ENCODE measurements at places on chromosomes 5 and 9. TPM values are rescaled to one million over a fixed set of nuclear protein-coding genes. Genes with fewer than 3 reads are reported as not detected.

Gene VPS13A
- 50.9 TPM for total RNA-seq

Gene GDA
- total RNA-seq: 0.90 TPM

Gene INSL4
- total RNA-seq: not detected

Gene OBP2B
- not detected for total RNA-seq

Gene PRELID2
- total RNA-seq: 35.4 TPM

Gene LARP1
- 66.8 TPM for total RNA-seq

Gene FOXD4L3
- total RNA-seq: not detected

GRCh38 chr5:9395706-9396105 lies 150.2 kb downstream of the SEMA5A start:
- DNase-seq: no peak

DNA sequence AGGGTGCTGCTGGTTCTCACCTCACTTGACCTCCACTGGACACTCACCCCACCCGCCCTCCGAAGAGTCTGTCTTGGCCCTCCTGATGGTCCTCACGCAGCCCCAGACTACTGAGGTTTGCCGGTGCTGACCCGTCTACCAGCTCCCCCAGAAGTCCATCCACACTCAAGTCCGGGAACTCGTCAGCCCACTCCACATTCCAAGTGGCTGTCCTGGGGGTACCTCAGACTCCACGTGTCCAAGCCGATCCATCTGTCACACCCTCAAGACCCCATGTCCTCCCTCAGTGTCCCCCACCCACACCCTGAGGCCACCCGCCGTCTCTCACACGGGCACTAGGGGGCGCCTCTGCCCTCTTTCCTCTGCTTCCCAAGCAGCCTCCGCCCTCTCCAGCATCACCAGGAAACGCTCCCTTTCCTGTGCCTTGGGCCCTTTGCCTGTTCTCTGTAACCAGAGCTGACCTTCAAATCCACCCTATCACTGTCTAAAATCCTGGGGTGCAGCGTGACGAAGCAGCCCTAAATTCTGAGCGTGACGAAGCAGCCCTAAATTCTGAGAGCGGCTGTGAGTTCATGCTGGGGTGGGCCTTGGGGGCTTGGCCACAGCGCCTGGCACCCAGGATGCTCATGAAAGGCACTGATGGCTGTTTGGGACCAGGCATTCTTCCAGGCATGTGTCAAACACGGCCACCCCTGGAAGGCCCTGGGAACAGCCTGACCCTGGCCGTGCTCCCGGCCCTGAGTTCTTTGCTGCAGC lies 95.7 kb downstream of the KCNT1 start:
- peak; percentile 49 for DNase-seq

GRCh38 chr9:6449086-6449485 lies 36.1 kb downstream of the UHRF2 start:
- no peak for DNase-seq

GRCh38 chr5:143536364-143536763 lies 132.9 kb upstream of the NR3C1 start:
- DNase-seq: peak; percentile 100

DNA sequence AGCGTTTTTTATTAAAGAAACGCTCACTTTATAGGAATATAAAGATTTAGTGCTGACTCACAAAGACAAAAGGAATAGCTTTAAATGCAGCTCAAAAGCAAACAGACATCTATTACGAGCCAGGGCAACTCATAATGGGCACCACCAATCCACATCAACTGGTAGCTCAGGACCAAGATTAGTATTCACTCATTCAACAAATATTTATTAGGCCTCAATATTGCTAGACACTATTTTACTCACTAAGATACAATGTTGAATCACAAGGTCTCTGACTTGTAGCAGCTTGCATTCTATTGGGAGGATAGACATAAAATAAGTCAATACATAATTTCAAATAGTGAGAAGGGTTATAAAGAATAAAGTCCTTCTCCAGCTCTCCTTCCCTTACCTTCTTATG lies 8.0 kb upstream of the MAN2A1 start:
- DNase-seq: no peak

Data from fibroblast of the aortic adventitia (primary cell).